Activated T-helper 1 cell treated with Interleukin-2 at 50 U/mL for 16 hours (primary cell): ENCODE measurements at places on chromosomes 1 and 21.

GRCh38 chr1:169588785-169589485 lies 2.7 kb upstream of the F5 start:
- DNase-seq: no peak

DNA sequence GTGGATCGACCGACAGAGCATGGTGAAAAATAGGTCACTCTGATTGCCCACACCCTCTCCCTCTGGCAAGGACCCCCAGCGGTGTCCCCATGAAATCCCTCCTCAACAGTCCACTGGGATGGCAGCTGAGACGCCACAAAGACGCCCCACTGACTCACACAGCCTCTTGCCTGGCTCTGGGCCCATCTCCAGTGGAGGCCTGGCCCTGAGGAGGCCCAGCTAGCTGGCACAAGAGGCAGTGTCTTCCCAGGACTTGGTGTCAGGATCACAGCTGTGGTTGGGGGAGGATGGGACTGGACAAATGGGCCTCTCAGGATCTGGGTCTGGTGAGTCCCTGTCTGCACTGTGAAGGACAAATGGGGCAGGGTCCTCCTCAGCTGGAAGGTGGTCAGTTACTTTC lies 4.6 kb downstream of the ALX3 start:
- no peak for DNase-seq

GRCh38 chr21:45945066-45945867 lies 36.3 kb upstream of the COL6A1 start:
- no peak for DNase-seq

DNA sequence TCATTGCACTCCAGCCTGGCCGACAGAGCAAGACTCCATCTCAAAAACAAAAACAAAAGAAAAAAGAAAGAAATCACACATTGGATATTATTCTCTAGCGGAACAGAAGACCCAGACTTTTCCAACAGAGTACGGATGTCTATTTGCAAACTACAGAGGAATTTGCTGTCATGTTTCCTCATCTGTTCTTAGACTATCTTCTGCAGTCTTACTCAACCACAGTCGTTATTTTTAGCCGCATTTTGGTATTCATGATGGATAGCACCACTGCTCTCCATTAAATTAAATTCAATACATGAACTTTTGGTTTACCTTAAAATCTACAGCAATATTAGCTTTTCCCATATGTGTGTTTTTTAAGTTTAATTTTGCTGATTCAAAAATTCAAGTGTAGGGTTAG lies 14.2 kb upstream of the HEATR1 start:
- no peak for DNase-seq

GRCh38 chr1:181134543-181135436 lies 46.3 kb downstream of the IER5 start:
- no peak for DNase-seq

GRCh38 chr21:34971656-34972055 lies 77.4 kb downstream of the RUNX1 start:
- DNase-seq: no peak

- no peak for DNase-seq
These were observed 51.3 kb upstream of the PLA2G2C start for GRCh38 chr1:20237646-20238045.

DNA sequence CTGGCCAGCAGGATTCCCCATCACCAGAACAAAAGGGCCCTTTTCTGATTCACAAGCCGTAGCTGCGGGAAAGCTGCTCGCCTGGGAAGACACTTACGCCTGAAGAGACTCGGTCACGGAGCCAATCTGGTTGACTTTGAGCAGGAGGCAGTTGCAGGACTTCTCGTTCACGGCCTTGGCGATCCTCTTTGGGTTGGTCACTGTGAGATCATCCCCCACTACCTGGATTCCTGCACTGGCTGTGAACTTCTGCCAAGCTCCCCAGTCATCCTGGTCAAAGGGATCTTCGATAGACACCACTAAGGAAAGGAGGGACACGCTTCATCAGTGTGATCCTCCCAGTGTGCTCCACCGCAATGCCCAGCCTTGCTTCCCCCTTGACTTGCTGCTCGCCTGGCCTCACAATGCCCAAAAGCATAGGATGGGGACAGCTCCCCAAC lies 14.7 kb downstream of the ENO1 start:
- no peak for DNase-seq

DNA sequence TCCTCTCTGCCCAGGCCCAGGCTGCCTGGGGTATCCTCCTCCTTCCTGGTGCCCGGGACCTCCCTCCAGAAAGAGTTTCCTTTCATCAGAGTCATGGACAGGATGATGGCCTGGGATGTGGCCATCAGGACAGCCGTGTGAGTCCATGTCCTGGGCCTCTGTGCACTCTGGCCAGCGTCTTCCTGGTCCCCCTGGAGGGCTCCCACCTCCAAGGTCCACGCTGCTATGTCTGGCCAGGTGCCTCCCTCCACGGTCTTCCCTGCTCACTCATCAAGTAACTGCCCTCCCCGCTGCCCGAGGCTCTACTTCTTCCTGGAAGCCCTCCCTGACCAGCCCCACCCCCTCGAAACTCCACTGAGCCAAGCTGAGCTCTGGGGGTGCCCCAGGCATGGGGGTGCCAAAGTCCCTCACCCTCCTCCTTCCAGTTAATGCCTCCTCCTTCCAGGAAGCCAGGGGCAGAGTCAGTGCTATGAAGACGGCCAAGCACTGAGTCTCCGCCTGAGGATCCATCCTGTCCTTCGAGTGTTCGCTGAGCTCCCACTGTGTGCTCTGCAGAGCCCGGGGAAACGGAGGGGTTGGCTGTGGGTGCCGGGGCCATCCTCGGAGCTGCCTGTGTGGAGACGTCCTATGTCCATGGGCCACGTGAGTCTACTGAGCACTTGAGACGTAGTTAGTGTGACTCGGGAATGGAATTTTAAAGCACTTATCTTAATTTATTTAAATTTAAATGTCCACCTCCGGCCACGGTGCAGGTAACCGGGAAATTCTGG lies 28.5 kb upstream of the TTC34 start:
- DNase-seq: no peak

DNA sequence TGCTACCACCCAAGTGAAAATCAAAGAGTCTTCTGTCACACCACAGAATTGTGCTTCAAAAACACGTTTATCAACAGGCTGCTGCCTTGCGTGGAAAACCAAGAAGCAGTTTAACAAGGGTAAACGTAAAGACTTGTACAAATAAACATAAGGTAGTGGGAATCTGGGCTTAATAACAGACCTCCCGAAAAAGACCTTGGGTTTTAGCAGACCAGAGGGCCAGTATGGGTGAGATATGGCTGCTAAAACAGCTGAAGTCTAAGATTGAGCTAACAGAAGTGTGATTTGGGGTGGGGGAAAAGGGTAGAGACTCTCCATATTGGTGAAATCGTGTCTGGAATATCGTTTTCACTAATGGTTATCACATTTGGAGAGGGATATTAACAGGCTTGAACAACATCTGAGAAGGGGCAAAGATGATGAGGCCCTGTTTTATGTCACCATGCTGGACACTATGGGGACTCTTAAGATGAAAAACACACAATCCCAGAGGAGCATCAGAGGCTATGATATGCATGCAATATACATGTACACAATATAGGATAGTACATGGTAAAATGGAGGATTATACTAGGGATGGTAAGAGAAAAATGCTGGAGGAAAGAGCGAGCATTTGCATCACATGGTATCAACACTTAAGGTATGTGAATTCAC lies 1.4 kb downstream of the MOV10 start:
- no peak for DNase-seq

DNA sequence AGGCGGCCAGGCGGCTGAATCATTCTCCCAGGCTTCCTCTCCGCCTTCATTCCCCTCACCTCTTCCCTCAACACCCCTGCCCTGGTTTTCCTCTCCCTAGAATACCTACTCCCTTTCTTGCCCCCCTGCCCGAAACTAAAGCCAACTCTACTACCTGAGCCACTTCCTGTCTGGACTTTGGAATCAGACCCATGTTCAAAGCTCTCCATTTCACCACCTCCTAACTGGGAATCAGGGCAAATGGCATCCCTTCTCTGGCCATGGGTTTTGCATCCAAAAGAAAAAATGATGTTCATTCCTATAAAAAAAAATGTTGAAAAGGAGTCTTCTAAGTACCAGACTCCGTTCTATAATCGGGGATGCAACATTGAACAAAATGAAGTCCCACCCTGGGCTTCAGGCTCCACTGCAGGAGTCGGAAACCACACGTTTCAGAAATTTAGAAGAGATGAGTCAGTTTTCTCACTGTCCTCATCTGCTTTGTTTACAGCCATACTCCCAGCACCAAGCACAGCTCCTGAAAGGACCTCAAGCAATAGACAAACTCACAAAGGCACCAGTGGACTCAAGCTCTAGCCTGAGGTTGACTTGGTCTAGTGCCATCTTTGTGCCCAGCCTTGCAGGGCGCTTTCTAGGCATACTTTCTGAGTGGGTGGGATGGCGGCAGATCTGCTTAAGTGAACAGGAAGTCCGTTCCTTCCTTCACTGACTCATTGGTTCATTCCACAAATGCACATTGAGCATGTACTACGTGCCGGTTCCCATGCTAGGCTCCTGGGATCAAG lies 176.2 kb downstream of the IGSF21 start:
- no peak for DNase-seq

- DNase-seq: no peak
These were observed 198.7 kb upstream of the PTBP2 start for GRCh38 chr1:96522927-96523326.

DNA sequence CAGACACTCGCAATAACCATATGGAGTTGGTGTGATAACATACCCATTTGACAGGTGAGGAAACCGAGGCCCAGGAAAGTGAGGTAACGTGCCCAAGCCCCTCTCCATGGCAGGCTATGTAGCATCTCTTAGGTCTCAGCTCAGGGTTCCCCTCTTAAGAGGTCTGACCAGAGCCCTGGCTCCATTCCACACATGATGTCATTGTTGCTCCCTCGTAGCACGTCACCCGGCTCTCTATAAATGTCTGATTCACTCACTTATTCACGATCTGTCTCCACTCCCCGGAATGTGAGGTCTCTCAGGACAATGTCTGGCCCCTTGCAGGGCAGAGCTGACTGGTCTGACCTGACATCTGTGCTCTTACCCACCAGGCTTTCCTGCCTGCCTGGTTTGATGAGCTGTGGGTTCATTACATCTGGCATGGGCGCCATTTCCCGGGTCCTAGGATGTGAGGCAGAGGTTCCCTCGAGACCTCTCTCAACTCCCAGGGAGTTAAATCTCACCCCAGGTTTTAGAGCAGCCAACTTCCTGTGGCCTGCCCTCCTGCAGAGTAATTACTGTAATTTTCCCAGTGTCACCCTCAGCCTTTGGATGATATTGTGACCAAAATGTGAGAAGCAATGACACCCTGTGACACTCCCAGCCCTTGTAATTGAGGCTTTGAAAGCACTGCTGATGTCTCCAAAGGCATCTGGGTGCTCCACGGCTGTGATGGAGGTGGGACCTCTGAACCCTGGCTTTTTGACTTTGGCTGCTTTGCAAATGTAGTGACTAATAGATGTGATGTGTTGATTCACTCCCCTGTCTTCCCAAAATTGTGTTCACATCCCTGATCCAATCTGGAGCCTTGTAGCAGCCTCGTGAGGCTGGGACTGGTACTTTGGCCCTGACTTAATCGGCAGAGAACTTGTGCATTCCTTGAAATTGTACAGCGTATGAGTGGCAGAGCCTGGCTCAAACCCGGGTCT lies 10.6 kb downstream of the ACTL8 start:
- DNase-seq: no peak
